ENCODE measurements at places on chromosomes 1 and 21.

- peak; percentile 65 for DNase-seq
These were observed 43.7 kb upstream of the RNF11 start for GRCh38 chr1:51192213-51192843.

GRCh38 chr1:116570358-116571214, at the start of gene CD58:
TSS of gene CD58 (minus strand) at chr1:116571026. CDS start at chr1:116570972, 54 bp downstream.
- DNase-seq, result peak; percentile 85

GRCh38 chr1:223425550-223425949, 32.3 kb downstream of the CCDC185 start:
- DNase-seq, result no peak

DNA sequence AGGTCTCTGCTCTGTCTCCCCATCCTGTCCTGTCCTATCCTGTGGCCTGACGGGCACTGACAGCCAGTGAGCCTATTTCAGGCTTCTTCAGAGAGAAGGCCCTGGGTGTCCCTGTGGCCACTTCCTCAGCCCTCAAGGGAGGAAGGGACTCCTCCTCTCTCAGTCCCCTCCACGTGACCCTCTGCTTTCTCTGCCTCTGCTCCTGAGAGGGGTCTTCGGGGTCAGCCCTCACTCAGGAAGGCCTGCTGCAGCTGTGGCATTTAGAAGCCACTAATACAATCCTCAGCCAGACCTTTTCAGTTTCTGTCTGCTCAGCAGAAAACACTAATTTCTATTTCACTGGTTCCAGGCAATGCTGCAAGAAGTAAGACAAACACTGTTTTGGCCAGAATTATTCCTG, 43.6 kb upstream of the ETV3 start:
- no peak for DNase-seq

- DNase-seq, result no peak
These were observed 372.3 kb downstream of the TTLL7 start for GRCh38 chr1:83626603-83627002.

DNA sequence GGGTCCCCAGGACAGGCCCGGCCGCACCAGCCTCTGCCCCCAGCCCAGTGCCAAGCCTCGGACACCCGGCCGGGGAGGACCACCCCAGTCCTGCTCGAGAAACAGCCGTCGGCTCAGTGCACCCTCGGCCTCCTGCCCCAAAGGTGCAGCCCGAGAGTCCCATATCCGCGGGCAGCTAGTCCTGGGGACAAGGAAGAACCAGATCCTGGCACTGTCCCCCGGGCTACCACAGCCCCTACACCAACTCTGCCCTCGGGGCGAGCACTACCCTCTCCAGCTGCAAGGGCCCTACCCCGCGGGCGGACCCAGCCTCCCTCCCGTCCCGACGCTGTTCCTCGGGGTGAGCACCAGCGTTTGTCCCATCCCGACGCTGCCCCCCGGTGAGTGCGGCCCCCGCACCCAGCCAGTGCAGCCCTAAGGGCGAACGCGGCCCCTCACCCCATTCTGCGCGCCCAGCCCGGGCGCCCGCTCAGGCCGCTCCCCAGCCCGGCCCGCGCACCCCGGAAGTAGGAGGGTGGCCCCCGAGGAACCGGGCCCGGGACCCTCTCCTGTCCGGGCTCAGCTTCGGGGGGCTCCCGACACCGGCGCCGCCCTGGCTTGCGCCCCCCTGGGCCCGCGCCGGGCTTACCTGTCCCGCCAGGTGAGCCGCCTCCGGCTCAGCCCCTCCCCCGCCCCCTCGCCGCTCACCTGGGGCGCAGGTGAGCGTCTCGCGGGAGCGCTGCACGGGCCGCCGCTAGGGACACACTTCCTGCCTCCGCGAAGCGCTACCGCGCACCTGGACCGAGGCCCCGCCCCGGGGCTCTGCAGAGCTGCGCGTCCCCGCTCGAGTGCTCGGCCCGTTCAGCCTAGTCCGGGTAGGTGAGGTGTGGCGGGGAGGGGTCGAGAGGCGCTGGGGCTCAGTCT, at the start of gene KDF1:
TSS of gene KDF1 (minus strand) at position 747 of the 903 bp plus-strand sequence. CDS start 8,088 bp downstream, outside the sequence.
- DNase-seq, result peak; percentile 66

DNA sequence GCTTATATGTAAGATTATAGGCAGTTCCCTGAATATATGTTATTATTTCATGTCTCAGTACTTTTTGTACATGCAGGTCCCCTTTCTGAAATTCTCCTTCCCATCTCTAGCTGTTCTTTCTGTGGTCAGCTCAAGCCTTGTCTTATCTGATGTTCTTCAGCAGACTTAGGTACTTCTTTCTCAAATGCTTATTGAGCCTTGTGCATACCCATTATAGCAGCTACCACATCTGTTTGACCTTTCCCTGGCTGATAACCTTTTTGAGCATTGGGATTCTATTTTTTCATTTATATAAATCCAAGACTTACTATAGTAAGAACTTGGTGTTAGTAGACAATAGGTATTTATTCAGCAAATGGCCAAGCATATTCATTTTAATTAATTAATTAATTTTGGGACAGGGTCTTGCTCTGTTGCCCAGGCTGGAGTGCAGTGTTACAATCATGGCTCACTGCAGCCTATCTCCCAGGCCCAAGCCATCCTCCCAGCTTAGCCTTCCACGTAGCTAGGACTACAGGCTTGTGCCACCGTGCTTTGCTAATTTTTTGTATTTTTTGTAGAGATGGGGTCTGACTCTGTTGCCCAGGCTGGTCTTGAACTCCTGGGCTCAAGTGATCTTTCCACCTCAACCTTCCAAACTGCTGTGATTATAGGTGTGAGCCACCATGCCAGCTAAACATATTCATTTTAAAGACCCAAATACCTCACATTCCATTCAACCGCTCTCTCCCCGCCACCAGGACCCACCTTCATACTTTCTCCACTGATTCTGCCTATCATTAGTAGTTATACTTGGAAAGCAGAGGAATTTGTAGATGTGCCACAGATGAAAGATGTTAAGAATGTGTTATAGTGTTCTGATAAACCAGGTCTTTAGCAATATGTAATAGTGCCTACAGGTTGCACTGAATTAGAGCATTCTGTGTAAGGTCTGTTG, 16.7 kb downstream of the TIPRL start:
- no peak for DNase-seq

DNA sequence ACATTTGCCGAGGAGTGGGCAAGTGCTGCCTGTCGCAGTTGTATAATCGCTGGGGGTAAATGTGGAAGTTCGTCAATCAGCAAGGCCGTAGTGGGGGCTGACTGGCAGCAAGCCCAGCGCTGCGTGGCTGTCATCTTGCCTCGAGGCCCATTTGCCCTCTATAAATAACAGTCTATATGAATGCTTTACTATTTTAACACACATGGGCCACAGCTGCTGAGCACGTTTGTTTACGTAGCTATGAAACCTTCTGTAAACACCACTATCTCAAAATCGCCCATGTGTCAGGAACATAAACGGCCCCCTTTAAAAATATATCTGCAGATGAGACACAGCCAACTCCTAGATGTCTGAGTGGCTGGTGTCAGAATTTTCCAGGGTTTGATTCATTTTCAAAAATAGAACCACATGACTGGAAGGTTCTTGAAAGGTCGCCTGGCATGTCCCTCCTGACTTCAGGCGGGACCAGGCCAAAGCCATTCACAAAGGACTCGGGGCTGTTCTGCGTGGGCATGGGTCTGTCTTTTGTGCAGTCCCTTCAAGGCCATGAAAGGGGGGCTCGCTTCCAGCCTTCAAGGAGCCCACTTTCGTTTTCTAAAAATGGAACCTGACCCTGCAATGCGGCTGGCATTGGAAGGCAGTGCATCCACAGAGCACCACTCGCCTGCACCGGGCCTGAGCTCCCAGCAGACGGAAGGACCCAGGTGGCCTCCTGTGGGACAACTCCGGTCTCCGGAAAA, 205.5 kb downstream of the KCNJ6 start:
- DNase-seq, result no peak

GRCh38 chr1:206066479-206067171, 13.7 kb downstream of the RHEX start:
- peak; percentile 11 for DNase-seq

GRCh38 chr1:239368436-239369109, 17.8 kb upstream of the CHRM3 start:
- DNase-seq, result no peak

DNA sequence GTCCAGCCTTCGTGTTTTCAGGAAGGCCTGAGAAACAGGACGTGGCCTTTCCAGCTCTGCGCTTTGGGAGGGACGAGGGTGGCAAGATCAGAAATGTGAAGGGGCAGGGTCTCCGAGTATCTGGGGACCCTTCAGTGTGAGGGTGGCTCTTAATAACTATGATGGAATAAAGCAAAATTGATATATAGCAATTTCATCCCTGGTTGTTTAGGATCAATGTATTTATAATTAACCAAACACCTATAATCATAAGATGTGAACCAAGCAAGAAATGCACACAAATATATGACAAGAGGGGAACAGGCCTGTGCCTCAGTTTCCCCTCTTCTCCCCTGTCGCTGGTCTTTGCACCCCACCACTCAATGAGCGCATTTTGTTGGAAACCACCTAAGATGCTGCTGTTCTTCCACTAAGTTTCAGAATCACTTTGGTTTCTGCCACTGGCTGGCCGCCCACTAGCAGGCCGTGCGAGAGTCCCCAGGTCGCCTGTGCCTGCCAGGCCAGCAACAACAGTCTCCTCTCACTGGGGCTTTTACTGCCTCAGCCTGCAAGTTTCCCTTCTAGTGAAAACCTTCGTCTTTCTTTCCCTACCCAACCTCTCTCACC, 36.6 kb downstream of the UBASH3A start:
- no peak for DNase-seq

DNA sequence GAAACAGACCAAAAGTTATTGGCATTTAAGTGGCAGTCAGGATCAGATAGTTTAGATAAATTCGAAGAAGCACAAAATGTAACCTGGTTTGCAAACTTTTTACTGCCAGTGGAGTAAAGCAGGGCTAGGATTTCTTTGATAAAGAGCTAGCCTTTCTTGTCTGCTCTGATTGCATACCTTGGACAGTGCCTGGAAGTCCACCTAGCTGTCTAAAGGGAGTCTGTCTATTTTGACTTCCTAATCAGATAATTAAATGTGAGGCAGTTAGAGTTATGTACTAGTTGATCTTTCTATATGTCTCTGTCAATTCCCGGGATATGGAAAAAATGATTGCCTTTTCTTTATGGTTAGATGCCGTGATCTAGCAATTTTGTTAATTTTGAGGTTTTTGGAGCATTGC, 4.1 kb downstream of the GPSM2 start:
- DNase-seq, result no peak

GRCh38 chr1:168617974-168618750, 41.8 kb downstream of the XCL1 start:
- DNase-seq, result no peak

GRCh38 chr1:222892137-222892769, 77.4 kb downstream of the DISP1 start:
- DNase-seq, result no peak

DNA sequence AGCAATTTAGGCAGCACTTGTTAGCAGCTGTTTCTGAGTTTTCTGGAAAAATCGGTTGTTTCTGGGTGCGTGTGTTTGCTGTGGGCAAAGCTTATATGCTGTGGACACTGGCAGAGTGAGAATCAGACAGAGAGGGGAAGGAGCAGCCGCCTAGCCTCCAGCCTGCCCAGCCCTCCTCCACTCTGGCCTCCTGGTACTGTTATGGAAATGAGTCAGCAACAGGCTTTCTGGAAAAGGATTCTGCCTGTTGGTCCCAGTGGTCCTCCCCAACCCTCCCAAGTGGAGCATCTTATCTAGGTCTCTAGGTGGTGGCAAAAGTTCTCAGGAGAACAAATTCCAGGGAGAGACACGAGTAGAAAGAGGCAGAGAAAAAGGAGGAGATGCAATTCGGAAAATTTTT, 42.2 kb upstream of the GOLT1A start:
- DNase-seq, result no peak

GRCh38 chr1:225425201-225425786, 2.5 kb downstream of the LBR start:
- DNase-seq, result peak; percentile 12

DNA sequence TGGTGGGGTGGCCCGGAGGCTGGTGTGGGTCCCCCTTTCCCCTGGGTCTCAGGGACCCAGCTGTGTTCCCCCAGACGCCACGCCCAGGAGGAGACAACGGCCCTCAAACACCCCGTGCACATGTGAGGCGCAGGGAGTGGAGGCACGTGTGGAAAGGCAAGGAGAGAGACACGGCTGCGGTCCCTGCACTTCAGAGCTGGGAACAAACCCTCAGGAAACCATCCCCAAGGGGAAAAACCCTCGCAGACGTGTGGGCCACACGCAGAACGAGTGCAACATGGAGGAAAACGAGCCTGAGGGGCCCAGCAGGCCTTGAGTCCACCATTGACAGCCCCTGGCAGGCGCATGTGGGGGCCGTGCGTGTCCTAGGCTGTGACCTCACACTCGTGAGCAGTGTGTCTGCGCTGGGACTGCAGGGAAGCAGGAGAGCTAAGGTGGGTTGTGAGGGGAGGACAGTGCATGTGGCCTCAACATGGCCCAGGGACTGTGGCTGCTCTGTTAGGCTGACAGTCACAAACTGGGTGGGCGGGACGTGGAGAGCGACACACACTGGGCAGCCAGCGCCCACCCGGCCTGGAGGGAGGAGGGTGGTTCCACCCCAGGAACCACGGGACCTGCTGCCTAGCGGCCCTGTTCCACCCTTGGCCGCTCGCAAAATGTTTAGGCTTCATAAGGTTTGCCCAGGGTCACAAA, 20.0 kb downstream of the ITGB2 start:
- DNase-seq, result no peak

Measured in CD4-positive, alpha-beta T cell treated with Interleukin-17A for 1 hour (primary cell).